Effector CD4-positive, alpha-beta T cell (primary cell): ENCODE measurements at places on chromosomes 5 and 9.
A peak's percentile ranks its signal among the peaks of the same experiment; 100 is the strongest.

GRCh38 chr9:6692881-6693361 lies 47.4 kb upstream of the GLDC start:
- DNase-seq = no peak

DNA sequence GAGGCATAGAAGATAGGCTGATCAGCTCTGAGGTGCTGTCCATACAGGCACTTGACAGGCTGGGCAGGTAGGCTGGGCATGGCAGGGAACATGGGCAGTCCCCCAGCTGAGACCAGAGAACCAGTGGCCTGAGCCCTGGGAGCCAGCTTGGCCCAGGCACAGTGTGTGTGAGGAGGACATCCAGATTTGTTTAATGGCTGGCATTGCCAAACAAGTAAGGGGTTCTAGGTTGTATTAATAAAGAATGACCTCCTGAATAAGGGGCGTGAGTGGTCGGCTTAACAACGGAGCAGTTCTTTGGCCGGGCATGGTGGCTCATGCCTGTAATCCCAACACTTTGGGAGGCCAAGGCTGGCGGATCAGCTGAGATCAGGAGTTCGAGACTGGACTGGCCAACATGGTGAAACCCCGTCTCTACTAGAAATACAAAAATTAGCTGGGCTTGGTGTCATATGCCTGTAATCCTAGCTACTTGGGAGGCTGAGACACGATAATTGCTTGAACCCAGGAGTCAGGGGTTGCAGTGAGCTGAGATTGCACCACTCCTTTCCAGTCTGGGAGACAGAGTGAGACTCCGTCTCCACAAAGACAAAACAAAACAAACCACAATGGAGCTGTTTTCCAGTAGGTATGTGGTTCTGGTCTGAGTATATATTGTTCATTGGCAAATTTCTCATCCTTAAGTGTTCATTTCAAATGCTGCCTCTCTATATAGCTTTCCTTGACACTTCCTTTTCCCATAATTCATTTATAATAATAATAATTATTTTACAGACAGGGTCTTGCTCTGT lies 56.2 kb downstream of the ANGPTL2 start:
- no peak for DNase-seq

DNA sequence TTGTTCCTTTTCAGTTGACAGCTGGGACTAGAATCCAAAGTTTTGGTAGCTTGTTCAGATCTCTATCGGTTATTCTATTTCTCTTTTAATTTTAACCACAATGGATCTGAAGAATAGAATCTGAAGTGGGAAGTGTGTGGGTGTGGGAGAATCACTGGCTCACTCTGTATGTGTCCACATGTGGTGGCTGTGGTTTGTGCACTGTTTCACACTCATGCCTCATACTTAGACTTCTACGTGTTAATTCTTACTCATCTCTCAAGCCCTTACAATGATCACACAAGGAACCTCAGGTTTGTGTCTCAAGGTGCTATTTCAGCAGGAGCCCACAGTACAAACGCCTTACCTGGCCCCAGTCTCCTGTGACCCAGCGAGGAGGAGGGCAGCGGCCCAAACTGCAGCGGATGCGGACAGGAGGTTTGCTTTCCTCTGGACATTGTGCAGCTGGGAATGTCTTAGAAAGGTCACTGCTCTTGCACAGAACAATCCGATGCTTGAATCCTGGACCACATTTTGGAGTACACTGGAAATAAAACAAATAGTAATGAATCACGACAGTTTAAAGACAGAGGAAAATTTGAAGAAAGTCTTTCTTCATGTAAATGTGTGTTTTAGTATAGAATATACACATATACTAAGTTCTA lies 309.1 kb downstream of the ADAMTS6 start:
- no peak for DNase-seq

GRCh38 chr9:113682297-113682771 lies 193.8 kb upstream of the ZNF618 start:
- DNase-seq = peak; percentile 17

GRCh38 chr9:70405808-70406433 lies 8.5 kb downstream of the KLF9 start:
- DNase-seq = no peak

- DNase-seq = no peak
These were observed 38.6 kb upstream of the RNF38 start for GRCh38 chr9:36438536-36439236.

DNA sequence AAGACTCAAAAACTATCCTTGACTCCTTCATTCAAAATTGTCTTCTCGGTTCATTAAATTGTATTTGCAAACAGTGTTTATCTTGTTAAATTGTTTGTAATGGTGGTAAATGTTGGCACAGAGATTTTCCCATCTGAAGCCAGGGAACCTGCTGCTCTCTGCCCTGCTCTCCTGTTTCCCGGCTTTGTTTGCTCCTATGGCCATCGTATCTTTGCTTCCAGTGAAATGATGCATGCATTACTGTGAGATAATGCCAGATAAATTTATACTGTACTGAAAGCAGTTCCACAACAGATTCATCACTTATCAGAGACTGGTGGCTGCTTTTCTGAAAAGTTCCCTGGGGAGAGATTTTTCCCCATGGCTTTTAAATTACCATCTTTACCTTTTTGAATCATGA lies 81.4 kb downstream of the CD180 start:
- no peak for DNase-seq

GRCh38 chr9:93500571-93501298 lies 47.4 kb upstream of the FAM120AOS start:
- no peak for DNase-seq

GRCh38 chr5:58902765-58903164 lies 319.9 kb downstream of the RAB3C start:
- DNase-seq = no peak

GRCh38 chr9:85425153-85425611 lies 316.6 kb downstream of the AGTPBP1 start:
- DNase-seq = no peak

DNA sequence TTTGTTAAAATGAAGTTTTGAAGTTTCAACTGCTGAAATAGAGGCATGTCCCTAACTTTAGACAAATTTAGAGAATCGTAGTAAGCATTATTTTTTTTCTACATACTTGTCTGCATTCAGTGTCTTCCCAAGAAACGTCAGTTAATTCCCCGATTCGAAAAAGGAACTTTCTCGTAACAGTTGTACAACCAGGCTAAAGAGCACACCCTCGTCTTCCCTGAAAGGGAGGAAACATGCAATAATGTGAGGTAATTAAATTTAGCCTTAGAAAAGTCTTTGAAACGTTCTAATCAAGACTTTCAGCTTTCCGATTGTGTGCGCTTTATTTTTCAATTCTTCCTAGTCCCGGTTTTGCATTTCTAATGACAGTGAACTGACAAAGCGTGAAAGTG lies 374 bp upstream of the SLC1A3 start:
- DNase-seq = no peak

DNA sequence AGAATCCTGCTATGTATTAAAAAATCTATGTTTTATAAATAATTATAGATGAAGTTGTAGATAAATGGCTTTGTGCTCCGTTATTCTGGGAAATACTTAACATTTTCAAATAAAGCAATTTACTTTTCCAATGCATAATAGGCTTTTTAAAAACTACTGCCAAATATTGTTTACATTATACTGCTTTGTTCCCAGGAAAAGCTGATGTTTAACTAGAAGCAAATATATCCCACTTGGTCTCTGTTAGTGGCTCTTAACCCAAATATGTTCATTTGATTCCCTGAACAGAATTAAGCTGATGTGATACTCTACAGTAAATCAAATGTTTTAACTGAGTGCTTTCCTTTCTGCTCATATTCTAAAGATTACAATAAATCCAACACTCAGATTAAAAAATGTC lies 326.3 kb downstream of the SLCO4C1 start:
- DNase-seq = no peak

DNA sequence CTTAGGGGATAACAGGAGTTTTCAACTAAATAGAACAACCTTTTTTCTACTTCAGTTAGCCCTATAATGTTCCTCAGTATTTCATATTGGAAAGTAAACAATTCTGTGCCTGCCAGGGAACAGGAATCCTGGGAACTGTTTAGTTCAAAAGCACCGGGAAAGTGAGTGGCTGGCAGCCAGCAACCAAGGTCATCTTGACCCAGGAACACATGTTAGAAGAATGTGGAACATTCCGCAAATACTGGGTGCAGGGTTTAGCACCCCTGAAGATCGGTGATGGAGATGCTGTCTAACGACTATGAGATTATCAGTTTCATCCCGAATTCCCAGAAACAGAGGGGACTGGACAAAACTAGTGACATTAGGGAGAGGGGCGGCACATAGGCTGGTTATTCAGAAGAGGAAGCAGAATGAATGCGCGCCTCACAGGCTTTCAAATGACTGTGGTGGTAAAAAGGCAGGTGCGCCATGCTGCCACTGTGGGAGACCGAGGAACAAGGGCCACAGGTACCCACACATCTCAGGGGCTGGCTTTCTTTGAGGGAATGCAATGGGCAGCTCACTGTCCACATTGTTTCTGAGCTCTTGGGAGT lies 51.2 kb downstream of the IPPK start:
- DNase-seq = no peak

DNA sequence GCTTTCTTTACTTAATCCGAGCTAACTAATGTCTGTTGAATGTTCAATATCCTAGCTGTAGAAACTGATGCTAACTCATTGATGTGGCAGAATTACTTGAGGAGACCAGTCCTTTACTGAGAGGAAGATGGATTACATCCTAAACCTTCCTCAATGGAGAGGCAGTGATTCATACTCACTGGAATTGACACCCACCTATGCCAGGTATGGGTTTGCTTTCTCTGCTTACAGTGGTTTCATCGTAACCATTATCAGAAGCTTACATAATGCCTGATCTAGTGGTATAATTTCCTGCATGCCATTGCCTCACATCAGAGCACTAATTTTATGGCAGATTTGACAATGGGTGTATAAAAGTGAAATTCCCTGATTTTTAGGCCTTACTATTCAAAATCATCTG lies 384.7 kb downstream of the ANXA1 start:
- no peak for DNase-seq

DNA sequence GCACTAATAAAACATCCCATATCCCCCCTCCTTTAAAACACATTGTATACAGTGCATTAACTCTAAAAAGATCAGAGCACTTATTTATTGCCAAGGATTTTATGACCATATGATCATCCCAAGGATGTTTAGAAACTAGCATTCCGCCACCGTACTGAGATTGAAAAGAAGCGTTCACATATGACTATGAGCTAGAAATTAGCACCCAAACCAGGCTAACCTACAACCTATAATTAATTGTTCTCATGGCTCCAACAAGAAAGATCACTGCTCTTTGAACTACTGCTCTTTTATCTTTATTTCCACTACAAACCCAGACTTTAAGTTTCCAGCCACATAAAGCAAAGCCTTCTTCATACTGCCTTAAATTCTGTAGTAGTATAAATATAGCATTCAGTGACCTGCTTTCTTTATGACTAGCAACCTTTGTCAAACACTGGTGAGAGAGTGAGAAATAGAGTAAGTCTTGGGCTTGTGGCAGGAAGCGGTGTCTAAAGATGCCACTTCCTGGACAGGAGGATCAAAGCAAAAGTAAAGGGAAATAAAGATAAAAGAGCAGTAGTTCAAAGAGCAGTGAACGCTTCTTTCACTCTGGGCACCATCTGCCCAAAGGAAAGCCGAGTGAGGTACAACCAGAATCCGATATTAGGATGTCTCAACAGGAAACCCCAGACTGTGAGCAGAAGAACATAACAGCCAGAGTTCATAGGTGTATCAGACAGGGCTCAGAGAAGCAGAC lies 151.1 kb upstream of the ERCC6L2 start:
- peak; percentile 45 for DNase-seq

DNA sequence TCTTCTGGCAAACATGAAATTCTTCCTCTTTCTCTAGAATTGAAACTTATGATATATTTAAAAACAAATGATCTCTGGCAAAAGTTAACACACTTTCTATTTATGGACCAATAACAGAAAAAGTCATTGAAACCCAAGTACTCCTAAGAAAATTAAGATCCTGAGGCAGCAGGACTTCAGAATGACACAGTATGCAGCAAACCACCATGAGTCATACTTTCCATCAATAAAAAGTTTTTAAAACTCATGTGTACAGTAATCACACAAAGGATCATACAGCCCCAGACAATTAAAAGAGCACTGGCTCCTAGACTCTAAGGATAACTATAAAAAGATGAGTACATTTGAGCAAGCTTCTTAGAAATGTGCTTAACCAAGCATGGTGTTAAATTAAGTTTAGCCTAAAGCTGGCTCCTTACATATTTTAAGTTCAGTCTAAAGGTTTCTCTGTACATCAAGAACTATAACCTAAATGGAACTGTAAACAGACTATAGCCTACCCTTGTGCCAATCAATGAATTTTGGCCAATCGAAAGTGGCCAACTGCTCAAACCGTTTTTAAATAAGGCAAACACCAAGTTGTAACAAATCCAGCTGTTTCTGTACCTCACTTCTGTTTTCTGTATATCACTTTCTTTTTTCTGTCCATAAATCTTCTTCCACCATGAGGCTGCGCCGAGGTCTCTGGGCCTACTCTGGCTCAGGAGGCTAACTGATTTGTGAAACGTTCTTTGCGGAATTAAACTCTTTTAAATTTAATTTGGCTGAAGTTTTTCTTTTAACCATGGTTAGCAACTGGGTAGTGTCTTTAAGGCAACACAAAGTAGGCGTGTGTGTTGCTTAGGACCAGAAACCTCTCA lies 232.1 kb upstream of the PIK3R1 start:
- no peak for DNase-seq

- no peak for DNase-seq
These were observed 230.0 kb upstream of the EFNA5 start for GRCh38 chr5:107900721-107901120.

GRCh38 chr9:120689860-120690259 lies 24.4 kb downstream of the MEGF9 start:
- no peak for DNase-seq

DNA sequence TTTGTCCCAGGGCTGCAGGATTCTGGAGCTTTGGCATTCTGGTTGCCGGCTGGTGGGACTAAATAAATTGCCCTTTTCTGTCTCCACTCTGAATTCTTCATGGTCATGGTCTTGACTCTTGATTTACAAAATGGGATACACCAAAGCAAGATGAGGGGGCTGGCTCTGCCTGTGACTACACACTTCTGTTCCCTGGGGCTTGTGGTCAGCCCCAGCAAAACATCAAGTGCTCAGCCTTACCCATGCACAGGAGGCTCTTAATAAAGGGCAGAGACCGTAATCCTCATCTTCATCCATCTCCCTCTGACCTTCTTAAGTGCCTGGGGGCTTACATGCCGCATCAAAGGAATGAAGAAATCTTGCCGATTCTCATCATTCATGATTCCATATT lies 198.0 kb downstream of the GNA14 start:
- no peak for DNase-seq

- DNase-seq = no peak
These were observed 181.3 kb downstream of the SNCAIP start for GRCh38 chr5:122493091-122494021.

DNA sequence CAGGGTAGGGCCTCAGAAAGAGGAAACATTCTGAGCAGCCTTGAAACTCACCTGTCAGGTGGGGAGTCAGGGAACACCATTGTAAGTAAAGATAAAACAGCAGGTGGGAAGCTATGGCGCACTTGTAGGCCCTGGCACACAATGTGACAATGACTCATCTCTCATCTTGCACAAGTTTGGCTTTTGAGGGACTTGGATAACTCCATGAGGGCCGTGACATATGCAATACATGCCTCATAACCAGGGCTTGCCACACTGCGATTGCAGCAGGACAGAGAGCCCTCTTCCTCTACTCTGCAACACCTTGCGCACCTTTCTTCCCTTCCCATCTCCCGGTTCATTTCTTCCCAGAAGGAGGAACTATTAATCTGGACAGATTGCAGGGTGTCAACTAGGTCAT lies 144.9 kb downstream of the CEP120 start:
- DNase-seq = no peak

GRCh38 chr5:10904862-10905432 lies 143.9 kb upstream of the DAP start:
- DNase-seq = no peak
